Hepatic stellate cell (primary cell): ENCODE measurements at places on chromosomes 6 and 20.

DNA sequence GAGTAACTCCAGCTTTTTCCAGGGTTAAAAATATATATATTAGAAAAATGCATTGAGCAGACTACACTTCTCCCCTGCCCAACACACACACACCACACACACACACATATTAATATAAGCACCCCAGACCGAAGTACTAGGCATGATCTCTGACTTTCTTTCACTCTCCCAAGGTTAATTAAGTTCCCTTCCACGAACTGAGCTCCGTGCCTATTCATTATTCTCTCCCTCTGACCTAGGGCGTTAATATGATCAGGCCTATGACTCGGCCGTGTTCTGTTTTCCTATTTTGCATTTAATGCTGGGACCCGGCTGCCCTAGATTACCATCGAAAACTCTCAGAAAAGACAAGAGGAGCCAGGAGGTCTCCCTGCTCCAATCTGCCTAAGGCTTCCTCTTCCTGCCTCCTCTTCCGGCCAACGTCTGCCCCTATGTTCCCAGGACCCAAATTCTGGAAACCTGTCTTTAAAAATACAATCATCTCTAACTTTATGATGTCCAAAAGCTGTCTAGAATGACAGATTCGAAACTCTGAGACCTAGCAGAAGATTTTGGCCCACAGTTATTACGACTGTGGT is 6.1 kb upstream of the POU3F2 start:
- DNase-seq: no peak

GRCh38 chr6:46221222-46221793 is 50.5 kb upstream of the ENPP5 start:
- DNase-seq: peak; percentile 18

- DNase-seq: no peak
Observed at GRCh38 chr6:17485946-17486345, 92.6 kb downstream of the CAP2 start.

DNA sequence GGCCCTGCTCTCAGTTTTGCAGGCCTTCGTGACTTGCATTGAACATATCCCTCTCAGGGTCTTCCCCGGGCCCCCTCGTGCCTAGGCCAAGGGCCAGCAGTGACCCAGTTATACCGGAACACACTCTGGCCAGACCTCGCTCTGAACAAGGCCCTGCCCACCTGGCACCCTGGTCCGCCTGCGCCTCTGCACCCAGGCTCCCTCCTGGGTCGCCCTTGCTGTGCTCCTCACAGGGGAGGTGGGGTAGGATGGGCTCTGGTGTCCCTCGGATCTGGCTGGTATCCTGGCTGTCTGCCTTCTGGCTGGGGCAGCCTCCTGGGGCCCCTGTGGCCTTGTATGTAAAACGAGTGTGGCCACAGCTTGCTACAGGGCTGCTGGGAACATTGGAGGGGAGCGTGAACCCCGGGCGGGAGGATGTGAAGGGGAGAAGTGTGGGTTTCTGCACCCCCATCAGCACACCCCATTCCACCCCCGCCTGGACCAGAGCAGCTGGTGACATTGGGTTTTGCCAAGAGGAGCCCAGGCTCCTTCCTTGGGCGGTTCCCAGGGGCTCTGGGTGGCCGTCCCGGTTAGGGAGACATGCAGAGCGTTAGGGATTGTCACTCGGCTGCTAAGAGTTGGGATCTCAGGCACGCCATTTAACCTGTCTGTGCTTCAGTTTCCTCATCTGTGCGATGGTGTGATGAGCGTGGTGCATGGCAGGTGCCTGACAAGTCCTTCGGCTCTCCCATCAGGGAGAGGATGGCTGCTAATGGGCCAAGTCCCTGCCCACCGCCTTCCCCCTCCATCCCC is 17.5 kb downstream of the SRC start:
- no peak for DNase-seq

- no peak for DNase-seq
Observed at GRCh38 chr20:3311623-3312022, 72.6 kb upstream of the SLC4A11 start.

- no peak for DNase-seq
Observed at GRCh38 chr6:37776566-37776965, 43.0 kb upstream of the ZFAND3 start.

- peak; percentile 10 for DNase-seq
Observed at GRCh38 chr6:81553216-81553615, 199.3 kb downstream of the TENT5A start.

GRCh38 chr6:1815827-1816452 is 206.2 kb downstream of the FOXC1 start:
- DNase-seq: no peak

GRCh38 chr20:63959699-63960075 is 3.5 kb upstream of the UCKL1 start:
- no peak for DNase-seq

DNA sequence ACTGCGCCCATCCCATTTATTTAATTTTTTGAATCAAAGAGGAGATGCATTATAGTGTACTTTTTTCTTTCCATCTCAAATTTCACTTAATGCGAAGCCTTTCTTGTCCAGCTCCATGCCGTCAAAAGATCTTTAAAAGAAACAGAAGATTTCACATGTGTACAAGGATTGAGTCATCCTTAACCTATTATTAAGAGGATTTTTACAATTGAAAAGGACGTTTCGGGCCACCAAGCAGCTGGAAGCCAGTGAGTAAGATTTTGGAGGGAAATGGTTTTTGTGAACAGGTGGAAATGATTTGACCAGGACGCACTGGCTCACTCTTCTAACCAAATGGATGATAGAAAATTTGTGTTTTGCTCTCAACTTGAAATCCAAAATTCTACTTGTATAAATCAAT is 15.1 kb upstream of the CCDC170 start:
- DNase-seq: no peak

DNA sequence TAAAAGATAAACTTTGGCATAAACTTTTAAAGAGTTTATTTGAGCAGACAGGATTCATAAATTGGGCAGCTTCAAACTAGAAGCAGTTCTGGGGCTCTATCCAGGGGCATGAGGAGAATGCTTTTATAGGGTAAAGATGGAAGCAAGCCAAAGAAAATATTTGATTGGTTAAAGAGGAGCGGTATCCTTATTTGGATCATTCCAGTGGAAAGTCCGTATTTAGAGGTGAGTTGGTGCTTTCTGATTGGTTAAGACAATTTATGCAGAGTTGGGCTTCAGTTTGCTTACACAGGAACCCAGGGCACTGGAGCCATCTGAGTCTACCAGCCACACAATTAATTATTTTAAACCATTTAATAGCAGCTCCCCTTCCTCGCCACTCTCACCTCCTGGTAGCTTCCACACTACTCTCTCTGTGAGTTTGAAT is 37.9 kb upstream of the RNF217 start:
- DNase-seq: no peak

GRCh38 chr20:1414982-1415381 is 22.1 kb upstream of the FKBP1A start:
- DNase-seq: no peak

DNA sequence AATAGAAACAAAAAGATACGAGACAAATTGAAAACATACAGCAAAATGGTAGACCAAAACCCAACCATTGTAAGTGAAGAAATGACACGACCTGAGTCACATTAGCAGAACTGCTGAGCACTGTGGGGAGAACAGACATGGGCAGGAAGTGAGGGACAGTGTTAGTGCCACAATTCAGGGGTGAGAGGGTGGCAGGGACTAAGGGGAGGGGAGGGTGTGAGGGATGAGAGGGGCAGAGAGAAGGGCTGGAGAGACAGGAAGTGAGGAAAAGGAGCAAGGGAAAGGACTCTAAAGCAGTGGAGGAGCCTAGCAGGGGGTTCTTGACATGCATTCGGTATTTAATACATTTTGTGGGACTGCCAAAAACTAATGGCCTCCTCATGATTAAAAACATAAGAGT is 45.0 kb upstream of the TRIM26 start:
- DNase-seq: no peak

DNA sequence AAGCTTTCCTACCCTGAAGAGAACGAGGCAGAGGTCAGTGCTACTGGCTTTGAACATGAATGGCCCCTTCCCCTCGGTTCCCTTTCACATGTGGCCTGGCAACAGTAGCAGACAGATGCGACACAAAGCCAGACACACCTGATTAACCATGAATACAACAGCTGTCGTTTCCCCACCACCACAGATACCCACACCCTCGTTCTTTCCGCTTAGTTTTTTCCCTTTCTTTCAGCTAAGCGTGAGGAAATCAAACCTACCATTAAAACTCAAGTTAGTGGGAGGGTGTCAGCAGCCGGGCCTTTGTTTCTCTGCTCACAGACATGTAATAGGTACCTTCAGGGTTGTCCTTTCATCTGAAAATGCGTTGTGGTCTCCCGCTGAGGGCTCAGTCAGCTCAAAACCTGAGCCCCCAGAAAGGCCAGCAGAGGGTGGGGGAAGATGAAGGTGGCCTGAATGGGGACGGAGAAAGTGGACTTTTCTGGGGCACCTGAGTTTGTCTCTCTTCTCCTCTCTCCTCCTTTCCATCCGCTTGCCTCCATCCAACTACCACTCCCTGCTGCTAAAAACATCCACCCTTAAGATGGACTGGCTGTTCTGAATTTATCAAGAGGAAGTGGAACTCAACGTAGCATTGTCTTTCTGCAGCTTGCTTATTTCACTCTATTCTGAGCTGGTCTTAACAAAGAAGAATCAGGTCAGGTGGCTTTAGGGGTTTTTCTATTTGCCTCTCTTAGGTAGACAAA is 516.6 kb upstream of the JARID2 start:
- DNase-seq: no peak

DNA sequence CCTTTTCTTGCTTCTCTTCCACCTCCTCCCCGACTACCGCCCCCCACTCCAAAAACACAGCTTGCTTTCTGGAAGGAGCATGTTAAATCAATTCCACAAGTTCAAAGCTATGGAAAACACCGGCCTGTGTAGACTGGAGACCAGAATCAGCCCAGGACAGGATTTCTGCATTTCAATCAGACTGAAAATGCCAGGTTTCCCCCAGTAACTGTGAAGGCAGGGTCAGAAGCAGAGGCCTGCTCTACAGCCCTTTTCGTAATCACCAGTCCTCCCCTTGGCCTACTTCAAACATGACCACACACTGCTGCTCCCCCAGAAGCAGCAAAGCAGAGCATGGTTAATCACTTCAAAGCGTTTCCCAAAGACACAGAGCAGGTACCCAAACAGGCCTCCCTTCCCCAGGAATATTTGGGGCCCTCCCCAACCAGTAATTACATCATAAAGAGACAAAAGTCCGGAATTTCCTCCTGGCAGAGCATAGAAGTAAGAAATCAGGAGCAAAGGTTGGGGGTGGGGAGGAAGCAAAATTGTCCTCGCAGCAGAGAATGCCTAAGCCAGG is 38.4 kb downstream of the ZMYND8 start:
- DNase-seq: peak; percentile 27

DNA sequence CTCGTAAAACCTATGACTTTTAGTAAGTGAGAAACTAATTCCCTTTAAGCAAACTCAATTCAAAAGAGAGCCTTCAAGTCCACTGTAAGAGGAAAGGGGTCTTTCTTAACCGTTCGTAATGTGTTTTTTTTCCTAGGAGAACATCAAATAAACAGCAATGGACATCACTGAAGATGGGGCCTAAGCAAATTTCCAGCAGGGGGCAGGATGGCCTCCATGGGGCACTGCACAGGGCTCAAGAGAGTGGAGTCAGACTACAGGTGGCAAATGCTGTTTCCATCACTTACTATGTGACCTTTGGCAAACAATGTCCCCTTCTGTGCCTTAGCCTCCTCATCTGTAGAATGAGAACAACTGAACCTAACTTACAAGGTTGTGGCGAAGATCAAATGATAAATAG is 88.7 kb downstream of the ARHGAP18 start:
- DNase-seq: no peak

DNA sequence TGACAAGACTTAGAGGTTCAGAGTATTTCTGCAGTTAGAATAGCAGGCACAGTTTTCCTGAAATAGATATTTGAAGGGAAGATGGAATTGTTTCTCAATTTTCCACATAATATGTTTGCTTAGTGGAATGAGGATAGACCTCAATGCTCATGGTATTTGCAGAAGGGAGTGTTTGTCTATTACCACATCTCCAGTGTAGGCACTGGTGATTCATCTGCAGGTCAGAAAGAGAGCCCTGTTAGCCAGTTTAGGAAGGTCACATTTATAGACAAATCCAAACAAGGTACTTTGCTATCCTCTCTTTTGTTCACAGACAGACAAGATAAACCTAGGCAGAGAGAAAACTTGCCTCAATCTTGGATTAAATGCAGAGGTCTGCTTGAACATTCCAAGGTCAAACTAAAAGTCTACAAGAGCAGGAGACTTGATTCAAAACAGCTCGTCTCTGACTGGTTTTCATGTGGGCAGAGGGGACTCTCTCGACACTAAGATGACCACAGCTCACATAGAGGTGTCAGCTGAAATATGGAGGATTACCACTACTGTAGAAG is 22.8 kb downstream of the ISM1 start:
- no peak for DNase-seq

- DNase-seq: no peak
Observed at GRCh38 chr6:157263146-157263545, 60.2 kb downstream of the TMEM242 start.

- DNase-seq: no peak
Observed at GRCh38 chr6:25476126-25476525, 175.9 kb upstream of the SCGN start.

DNA sequence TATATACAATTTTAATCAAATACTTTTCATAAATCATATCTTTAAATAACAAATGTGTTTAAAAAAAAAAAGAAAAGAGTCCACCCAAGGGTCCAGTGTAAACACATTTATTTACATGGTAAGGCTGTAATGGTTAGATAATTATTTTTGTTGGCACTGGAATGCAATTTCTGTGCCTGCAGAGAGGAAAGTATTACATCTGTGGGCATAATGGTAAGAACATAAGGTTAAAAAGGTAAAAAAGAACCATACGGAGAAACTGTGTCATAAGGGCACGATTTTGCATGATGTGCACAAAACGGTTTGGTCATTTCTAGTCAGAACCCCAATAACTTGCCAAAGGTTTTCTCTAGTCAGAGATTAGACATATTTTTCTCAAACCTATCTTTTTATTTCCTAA is 54.3 kb downstream of the RWDD2A start:
- no peak for DNase-seq
